ENCODE measurements at places on chromosomes 5 and 9.

GRCh38 chr9:17349831-17350230 is 215.0 kb downstream of the CNTLN start:
- DNase-seq = no peak

DNA sequence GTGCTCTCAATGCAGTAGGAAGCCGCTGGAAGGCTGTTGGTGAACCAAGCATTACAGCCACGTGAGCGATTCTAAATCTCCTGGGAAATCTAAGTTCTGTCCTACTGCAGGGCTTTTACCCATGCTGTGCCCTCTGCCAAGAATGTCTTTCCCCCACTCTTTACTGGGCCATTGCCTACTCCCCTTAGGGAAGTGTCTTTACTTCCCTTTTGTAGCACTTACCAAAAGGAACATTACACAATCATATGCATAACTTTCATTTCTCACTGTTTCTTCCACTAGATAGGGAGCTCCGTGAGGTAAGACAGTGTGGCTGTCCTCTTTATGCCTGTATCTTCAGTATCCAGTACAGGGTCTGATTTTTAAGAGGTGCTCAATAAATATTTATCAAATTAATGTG is 241.7 kb upstream of the NR4A3 start:
- no peak for DNase-seq

- no peak for DNase-seq
Observed at GRCh38 chr5:52491071-52491787, 296.5 kb upstream of the ITGA1 start.

GRCh38 chr5:156411185-156411613 is 84.2 kb downstream of the SGCD start:
- DNase-seq = no peak

- DNase-seq = no peak
Observed at GRCh38 chr5:124880903-124881697, 134.7 kb upstream of the ZNF608 start.

DNA sequence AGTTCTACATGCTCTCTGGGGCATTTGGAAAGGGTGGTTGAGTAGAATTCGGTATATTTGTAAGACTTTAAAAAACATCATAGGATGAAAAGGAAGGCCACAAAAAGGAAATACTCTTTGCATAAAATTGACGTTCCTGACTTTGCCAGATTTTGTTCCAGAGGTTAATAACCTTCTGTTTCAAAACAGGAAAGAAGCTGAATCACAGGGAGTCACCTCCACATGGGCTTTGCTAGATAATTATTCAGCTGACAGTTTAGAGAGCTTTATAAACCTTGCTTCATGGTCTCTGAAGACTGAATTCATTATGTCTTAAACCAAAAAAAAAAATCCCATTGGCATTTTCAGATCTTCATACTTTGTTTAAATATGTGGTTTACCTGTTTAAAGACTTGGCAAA is 203.7 kb downstream of the SEMA6A start:
- DNase-seq = no peak

GRCh38 chr5:80141681-80142080 is 106.5 kb downstream of the THBS4 start:
- DNase-seq = no peak

GRCh38 chr9:74534841-74535240 is 37.7 kb downstream of the RORB start:
- no peak for DNase-seq

DNA sequence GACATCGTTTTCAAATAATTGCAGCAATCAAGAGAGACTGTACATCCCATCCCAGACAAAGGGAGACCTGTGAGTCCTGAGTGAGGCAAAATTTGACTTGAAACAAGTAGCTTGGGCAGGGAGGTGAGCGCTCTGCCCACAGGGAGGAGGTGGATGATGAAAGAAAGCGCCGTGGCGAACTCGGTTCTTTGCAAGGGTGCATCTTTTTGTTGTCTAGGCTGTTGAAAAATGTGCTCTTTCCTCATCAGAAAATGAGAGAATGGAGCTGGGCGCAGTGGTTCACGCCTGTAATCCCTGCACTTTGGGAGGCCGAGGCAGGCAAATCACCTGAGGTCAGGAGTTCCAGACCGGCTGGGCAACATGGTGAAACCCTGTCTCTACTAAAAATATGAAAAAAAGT is 150.5 kb downstream of the GAPVD1 start:
- DNase-seq = no peak

- DNase-seq = no peak
Observed at GRCh38 chr5:73969195-73970036, 343.4 kb downstream of the ARHGEF28 start.

DNA sequence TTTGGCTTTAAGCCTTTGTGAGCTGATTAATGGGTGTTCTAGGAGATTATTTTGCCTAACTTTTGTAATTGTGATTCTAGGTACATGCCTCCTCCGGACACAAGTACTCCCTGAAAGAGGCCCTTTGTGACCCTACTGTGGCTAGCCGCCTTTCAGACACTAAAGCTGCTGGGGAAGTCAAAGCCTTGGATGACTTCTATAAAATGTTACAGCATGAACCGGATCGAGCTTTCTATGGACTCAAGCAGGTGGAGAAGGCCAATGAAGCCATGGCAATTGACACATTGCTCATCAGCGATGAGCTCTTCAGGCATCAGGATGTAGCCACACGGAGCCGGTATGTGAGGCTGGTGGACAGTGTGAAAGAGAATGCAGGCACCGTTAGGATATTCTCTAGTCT is 13.6 kb downstream of the ITGA1 start:
- no peak for DNase-seq

GRCh38 chr5:893137-893506 is 438 bp downstream of the TRIP13 start:
- DNase-seq = no peak

DNA sequence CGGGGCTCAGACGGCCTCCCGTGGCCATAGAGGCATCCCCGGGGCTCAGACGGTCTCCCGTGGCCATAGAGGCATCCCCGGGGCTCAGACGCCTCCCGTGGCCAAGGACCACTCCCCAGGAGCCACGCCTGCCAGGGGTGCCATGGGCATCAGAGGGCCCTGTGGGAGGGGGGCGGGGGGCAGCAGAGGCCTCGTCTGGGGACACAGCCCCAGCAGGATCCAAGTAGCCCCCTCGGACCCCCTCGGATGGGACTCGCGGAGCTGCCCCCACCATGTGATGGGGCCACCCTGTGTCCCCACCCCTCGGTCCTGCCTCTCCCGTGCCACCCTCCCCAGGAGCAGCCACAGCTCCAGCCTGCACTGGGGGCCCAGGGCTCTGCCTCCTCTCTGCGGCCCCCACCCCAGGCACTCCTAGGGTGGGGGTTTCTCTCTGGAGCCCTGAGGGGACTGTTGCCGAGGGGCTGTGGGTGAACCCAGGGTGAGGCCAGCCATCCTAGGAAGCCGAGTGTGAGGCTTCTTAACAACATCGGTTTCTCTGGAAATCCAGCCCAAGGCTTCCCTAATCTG is 2.5 kb downstream of the ENTPD8 start:
- DNase-seq = no peak

GRCh38 chr5:178137991-178138390 is 7.2 kb downstream of the RMND5B start:
- DNase-seq = no peak

- no peak for DNase-seq
Observed at GRCh38 chr5:18000744-18001143, 366.5 kb downstream of the TAF11L14 start.

- no peak for DNase-seq
Observed at GRCh38 chr9:17878810-17879370, 300.0 kb downstream of the SH3GL2 start.

DNA sequence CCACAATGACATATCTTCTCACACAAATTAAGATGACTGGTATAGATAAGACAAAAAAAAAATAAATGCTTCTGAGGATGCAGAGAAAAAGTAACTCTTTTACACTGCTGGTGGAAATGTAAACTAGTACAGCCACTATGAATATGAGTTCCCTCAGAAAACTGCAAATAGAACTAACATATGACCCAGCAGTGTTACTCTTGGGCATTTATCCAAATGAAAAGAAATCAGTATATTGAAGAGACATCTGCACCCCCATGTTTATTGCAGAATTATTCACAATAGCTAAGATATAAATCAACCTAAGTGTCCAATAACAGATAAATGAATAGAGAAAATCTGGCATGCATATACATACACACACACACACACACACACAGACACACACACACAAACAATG is 83.0 kb upstream of the FAM174A start:
- DNase-seq = no peak

DNA sequence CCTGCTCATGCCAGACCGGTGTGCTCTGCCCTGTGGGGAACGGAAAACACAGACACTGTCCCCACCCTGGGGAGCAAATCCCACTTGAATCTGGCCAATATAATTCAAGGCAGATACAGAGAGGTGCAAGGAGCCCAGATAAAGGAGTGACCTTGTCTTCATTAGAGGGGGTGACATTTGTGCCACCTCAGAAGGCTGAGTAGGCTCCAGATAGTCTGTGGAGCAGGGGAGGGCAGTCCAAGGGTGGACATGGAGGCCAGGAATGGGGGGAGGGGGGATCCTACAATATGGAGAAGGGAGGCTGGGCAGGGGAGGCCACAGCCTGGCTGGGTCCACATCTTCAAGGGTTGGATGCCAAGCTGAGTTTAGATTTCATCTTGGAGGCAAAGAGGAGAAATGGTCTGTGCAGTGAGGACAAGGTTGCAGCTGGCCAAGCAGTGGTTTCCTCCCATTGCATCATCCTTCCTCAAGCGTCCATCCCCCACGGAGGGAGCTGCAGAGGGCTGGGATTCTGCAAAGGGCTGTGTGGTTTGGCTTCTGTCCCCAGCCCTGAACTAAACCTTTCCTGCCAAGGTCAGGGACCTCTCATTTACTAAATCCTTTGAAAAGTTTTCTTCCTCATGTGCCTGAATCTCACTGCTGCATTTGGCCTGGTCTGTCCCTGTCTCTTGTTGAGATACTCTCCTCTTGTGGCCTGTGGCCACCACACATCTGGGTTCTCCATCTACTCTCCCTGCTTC is 60.1 kb downstream of the GALNT12 start:
- DNase-seq = no peak

DNA sequence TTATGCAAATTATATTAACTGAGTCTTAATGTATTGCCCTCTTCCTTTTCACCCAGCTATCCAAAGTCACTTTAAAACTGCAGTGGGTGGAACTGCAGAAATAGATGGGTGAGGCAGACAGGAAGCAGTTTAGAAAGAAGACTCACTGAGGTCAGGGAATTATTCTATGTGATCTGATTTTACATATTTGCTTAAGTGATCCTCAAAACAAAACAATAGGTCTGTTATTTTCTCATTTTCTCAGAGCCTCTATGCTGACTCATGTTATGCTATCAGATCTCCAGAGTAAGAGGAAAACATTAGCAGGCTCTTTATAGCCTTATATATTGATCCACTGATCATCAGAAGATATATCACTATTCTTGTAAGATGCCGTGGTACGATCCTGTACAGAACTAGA is 63.5 kb downstream of the MRPS27 start:
- DNase-seq = no peak

DNA sequence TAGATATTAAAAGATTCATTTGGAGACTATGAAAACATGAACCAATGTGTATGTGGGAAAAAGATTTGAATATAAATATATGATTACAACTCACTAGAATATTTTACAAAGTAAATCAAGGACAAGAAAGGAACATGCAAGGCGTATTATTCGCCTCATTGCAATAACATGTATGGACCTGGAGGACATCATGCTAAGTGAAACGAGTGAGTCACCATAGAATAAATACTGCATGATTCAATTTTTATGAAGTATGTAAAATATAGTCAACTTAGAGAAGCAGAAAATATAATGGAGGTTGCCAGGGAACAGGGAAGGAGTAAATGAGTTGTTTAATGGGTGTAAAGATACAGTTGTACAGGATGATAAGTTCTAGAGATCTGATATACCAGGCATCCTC is 4.9 kb downstream of the TXNDC8 start:
- no peak for DNase-seq

DNA sequence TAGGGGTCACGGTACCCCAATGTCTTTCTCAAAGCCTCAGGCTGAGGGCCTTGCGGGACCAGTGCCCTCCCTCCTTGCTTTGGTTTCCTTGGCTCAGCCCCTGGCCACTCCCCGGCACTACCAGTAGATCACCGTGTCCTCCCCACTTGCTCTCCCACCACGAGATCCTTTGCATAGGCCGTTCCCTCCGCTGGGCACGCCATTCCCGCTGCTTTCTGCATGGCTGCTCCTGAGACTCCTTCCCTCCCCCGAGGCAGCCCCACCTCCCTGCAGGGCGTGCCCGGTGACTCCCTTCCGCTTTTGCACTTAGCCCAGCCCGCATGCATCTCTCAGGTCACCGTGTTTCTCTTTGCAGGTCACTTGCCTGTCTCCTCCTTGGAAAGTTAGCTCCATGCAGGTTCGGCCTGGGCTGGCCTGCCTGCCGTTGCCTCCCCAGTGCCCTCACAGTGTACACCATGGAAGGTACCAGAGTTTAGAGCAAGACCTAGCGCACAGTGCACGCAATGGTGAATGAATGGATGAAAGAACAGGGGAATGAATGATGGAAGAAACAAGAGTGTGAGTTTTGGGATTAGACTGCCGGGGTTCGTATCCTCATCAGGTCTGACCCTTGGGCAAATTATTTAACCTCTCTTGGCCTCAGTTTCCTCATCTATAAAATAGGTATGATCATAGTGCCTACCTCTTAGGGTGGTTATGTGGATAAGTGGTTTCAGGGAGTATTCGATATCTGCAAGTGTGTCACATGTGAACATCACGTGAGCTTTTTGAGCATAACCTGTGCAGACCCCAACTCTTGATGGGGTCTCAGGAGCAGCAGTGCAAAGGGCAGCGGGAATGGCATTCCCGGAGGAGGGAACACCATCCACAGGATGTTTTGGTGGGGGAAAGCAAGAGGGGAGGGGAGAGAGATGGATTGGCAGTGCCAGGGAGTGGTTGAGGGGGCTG is 214.3 kb downstream of the C9orf50 start:
- no peak for DNase-seq

- DNase-seq = no peak
Observed at GRCh38 chr9:37432020-37432419, 9.5 kb downstream of the GRHPR start.

DNA sequence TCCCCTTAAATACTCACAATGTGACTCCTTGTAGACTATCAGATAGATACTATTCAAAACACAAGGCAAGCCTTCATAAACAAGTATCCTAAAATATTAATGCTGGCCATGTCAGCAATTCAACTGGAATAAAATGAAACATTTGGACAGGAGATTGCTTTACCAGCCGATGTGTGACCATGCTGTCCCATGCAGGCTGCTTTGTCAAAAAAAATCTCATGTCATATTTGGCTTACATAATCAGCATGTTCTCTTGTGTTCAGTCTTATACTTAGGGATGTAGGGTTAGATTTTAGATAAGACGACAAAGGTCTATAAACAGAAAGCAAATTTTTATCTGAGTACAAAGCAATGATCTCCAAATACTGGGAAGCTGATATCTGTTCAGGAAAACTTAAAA is 108.5 kb downstream of the NR6A1 start:
- no peak for DNase-seq

- DNase-seq = no peak
Observed at GRCh38 chr9:85640425-85640824, 101.3 kb downstream of the AGTPBP1 start.

DNA sequence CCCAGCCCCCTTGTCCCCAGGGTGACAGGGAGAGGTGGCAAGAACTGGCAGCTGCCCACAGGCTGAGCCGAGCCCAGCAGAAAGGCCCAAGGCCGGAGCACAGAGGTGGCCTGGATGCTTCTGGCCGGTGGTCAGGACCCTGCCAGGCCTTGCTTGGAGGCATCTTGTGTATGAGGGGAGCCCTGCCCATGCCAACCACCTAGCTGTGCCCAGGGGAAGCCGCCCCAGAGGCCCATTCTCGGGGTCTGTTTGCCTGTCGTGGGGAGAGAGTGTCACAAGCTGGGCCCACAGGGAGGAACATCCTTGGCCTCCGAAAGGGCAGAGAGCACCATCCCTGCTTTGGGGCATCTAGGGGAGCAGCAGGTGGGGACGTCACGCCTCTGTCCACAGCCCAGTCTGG is 10.0 kb downstream of the NKD2 start:
- no peak for DNase-seq

All from esophagus squamous epithelium (tissue), 5 donors.